Endothelial cell (in vitro differentiated cells): ENCODE measurements at places on chromosomes 12 and 14.
A peak's percentile ranks its signal among the peaks of the same experiment; 100 is the strongest.

DNA sequence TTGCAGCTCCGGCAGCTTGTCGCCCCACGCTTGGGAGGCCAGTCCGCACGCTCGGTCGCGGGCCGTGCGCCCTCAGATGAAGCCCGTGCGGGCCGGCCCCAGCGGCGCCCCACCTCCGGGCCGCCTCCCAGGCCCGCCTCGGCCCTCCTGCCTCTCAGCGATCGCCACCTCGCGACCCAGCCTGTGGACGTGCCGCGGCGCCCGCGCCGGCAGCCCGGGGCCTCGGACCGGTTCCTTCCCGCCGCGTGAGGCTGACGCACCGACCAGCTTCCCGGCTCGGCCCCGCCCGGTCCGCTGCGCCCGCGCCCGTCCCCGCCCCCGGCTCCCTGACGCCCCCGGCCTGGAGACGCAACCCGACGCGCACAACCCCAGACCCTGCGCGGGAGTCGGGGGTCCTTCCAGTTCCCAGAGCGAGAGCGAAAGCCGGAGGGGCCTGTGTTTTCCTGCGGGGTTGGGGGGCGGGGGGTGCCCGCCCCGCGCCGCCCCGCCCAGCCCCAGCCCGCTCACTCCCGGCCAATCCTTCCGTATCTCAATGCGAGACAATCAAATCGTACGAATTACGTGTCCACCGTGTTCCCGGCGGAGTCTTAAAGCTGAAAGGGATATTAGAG, at the start of gene ERO1A:
Gene ERO1A, minus strand, starts transcription at position 78 of the 611 bp plus-strand sequence. Its CDS starts 77 bp downstream, at position 1.
- DNase-seq = peak; percentile 68

GRCh38 chr12:49041881-49042484, 18.6 kb downstream of the KMT2D start:
- no peak for DNase-seq

- DNase-seq = no peak
Observed at GRCh38 chr12:50514526-50515276, 9.9 kb downstream of the DIP2B start.

DNA sequence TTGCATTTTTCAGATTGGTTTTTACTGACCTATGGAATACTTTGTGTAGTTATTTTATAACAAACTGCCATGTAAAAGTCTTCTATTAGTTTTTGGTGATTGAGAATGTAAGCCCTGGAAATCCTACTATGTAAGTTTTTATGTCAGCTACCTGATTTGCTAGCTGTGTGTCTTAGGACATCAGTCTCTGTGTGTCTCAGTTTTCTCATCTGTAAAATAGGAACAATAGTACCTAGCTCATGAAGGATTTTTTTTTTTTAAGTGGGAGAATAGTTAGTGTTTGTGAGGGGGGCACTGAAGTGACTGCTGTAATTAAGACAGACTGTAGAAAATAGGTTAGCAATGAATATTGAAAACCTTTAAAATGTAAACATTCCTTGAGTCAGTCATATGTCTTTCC, 51.9 kb upstream of the KCNMB4 start:
- DNase-seq = no peak

GRCh38 chr12:113870035-113870434, 96.1 kb downstream of the RBM19 start:
- DNase-seq = no peak
